ENCODE measurements at places on chromosomes 6 and 20.

DNA sequence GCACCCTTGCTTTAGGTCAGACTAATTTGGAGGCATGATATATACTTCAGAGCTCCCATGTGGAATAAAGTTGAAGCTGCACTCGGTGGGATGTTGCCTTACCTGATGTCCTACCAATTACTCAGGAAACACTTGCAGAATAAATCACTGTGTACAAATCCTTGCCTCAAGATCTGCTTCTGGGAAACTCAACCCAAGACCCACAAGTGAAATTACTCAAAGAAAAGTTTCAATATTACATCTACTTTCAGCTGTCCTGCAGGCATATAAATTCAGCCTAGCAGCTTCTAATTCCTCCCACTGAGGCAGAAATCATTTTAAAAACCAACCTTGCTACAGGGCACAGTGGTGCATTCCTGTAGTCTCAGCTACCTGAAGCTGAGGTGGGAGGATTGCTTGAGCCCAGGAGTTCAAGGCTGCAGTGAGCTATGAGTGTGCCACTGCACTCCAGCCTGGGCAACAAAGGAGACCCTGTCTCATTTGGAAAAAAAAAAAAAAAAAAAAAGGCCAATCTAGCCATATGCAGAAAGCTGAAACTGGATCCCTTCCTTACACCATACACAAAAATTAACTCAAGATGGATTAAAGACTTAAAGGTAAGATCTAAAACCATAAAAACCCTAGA, 20.7 kb upstream of the DCDC2 start:
- DNase-seq, result no peak

DNA sequence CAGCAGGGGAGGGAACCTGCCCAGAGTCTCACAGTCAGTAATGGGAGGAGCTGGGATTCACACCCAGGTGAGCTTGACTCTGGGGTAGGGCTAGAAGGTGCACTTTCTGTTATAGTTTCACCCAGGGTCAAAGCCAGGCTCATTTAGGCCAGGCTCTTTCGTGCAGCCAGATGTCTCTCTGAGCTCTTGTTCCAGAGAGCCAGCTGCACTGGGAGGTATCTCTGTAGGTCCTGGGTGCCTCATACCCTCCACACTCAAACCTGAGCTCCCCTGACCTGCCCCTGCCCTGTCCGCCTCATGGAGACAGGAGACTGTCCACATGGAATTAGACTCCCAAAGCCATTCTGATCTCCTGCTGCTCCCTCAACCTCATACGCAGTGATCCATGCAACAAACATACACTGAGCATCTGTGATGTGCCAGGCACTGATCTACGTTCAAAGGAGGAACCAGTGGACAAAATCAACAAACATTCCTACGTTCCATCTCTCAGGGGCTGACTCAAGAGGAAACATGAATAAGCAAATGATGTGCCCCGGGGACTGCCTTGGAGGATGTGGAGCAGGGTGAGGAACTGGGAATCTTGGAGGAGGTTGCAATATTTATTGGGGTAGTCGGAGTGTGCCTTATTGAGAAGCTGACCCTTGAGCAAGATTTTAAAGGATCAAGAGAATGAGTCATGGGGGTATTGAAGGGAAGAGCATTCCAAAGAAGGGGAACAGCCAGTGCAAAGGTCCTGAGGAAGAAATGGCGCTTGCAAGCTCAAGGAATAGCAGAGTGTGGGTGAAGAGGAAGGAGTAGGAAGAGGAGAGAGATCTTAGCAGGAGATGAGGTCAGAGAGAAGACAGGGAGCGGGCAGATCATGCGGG, 71.3 kb upstream of the TOX2 start:
- DNase-seq, result no peak

DNA sequence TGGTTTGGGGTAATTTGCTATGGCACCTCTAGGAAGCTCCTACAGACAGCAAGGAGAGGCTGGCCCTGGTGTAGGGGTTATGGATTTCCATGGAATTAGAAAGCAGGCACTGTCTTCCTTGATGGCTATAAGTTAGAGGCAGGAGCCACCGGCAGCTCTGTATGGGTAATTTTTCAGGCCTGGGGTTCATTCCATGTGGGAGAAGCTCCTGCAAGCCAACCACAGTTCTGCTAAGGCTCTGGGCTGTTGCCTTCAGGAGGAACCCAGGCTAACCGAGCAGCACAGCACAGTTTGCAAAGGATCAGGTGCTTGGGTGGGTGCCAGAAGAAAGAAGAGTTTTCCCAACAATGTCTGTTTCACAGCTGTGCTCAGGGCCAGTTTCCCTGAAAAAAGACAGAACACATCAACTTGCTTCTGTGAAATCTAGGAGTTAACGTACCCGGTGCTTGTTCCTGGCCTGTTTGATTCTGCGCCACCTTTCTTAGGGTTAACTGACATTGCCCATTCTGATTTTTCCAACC, 162.8 kb upstream of the MYLIP start:
- no peak for DNase-seq

DNA sequence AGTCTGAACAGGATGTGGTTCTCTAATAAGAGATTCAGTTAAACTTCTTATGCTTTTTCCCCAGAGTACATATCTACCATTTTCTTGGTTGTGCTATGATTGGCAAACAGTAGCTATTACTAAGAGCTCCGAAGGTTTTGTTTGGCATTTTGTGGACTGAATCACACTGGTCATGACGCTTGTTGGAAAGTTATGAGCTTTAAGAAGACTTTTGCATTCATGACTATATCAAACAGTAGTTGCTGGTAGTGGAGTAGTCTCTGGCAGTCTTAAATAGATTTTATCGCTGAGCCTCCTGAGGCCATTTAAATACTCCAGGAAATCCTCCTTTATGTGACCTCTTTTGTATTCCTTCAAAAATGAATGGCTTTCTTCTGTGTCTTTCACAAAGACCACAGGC, 40.8 kb downstream of the CCDC170 start:
- no peak for DNase-seq

GRCh38 chr6:4983322-4983721, 20.5 kb downstream of the RPP40 start:
- DNase-seq, result no peak

- DNase-seq, result no peak
These were observed 336.2 kb downstream of the UTRN start for GRCh38 chr6:144621332-144621731.

- DNase-seq, result no peak
These were observed 75.2 kb downstream of the AKAP7 start for GRCh38 chr6:131210469-131210868.

DNA sequence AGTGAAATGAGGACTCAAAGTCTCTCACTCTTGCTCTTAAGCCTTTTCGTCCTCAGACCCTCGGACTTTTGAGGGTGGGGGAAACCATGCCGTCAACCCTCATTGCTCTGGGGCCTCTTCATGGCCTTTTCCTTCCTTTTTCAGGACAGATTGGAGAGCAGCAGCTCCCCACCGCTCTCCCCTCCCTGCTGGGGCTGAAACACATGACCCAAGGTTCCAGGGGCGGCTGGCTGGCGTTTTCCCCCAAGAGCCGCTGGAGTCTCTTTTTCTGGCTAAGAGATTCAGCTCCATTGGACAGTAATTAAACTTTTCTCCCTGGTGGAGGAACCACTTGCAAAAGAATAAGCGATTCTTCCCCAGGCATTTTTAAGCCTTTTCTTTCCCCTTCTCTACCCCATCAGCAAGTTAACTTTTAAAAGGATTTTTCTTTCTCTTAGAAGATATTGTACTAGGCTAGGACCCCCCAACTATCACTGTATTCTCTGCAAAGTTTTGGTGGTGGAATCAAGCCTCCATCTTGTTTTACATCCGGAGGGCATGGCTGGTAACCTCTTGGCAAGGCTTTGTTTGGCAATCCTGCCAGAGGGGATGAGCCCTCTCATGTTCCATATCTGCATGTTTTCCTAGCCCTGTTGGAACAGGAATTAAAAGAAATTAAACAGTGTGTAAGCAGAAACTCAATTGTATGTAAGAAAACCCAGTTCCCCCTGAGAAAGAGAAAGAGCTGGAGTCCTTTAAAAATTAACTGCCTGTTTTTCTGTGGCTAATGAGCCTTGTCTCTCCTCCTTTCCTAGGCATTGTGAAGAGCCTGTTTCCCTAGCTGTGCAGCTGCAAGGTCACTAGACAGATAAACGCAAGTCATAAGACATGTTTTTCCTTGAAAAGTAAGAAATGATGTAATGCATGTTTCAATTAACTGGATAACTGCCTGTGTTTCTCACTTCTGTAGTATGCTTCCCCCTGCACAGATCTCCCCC, 100.8 kb upstream of the GPR6 start:
- no peak for DNase-seq

DNA sequence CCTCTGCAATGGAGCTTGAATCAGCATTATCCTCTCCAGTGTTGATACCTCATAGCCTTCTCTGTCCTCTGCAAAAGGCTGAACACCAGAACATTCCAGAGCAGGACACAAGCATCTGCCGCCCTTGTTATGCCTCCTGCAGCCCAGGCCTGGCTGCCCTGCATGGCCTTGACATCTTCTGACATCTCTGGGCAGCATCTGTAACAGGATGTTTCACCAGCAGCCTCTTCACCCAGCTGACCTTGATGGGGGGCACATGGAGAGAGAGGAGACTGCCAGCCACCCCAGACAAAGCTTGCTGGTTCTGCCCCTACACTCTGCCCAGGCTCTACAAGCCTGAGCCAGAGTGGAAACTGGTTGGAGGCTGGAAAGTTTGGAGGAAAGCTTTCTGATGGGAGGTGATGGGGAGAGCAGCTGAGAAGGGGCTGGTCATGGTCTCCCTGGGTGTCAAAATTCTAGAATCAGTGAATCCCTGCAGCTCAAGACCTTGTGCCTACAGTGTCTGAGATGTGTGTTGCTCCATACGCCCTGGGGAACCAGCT, 145.1 kb downstream of the MRPL14 start:
- DNase-seq, result no peak

Data from bone marrow (tissue), 2 donors.